Daoy (cell line): ENCODE measurements at places on chromosomes 16 and 17.

GRCh38 chr16:57104706-57105105 lies 12.3 kb downstream of the CPNE2 start:
- no peak for DNase-seq

- peak; percentile 73 for DNase-seq
These were observed 4.1 kb downstream of the CCL2 start for GRCh38 chr17:34259146-34259545.

DNA sequence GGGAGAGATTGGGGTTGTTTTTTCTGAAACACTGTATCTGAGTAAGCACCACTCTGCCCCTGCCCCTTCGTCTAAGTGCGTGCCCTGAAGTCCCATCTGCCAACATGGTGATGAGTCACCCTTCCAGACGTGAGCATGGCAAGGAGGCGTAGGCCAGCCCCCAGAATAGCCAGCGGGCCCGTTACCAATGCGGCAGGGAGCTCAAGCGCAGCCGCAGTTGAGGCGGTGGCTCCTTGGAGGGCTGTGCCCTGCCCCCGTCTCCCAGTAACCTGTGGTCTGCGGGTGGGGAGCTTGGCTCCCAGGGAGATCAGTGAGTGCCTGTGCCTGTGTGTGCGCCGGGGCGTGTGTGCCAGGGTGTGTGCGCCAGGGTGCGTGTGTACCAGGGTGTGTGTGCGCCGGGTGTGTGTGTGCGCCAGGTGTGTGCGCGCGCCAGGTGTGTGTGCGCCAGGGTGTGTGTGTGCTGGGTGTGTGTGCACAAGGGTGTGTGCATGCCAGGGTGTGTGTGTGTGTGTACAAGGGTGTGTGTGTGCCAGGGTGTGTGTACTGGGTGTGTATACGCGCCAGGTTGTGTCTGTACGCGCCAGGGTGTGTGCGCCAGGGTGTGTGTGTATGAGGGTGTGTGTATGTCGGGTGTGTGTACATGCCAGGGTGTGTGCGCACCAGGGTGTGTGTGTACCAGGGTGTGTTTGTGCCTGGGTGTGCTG lies 98.6 kb upstream of the CHMP6 start:
- DNase-seq = peak; percentile 98

GRCh38 chr17:11899537-11899942 lies 97.7 kb downstream of the ZNF18 start:
- DNase-seq = no peak

DNA sequence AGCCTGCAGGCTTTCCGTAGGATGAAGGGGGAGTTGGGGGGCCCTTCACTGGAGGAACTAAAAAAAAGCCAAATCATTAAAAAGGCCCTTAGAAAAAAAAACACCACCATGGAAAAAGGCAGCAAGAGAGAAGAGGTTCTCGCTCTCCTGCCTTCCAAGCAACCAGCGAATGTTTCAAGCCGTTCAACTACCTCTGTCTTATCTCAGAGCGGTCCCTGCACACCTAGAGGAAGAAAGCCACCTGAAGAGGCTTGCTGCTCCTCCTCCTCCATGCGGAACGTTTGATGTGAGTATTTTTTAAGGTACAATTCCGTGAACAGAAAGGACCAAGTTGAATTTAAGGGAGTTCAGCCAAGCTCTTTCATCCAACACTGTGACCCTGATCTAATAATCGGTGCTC lies 9.2 kb downstream of the NXN start:
- DNase-seq = no peak

GRCh38 chr17:80169784-80170500 lies at the start of gene CARD14:
Gene CARD14 (plus strand): TSS chr17:80170030. CDS start chr17:80181439, 11,409 bp downstream.
- no peak for DNase-seq

DNA sequence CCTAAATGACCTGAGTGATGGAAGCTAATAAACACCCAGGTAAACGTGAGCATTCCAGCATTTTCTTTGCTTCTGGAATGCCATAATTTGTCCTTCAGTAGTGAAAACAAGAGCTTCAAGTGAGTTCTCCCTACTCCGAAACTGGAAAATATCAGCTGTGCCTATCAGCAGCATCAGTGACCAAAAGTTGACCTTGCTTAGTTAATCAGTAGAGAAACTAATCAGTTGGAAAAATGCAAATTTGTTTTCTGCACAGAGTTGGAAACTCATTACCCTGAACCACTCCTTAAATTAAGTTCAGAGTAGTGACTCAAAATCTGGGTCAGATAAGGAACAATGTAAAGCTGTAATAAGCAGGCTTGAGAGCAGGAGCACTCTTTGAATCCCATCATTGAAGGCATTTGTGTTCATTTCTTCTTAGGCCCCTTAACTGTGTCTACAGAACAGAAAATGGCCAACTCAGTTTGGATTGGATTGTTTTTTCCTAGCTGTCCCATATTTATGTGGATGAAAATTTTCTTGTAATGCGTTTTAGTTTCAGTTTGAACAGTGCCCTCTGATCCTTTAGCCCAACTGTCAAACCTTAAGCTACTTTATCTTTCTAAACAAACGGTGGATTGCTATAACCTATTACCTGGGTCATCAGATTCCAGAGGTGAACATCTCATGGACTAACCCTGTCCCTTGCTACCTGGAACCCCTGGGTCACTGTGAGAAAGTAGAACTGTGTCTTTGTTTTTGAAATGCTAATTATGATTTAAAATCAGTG lies 290.4 kb downstream of the TOX3 start:
- DNase-seq = no peak

- DNase-seq = no peak
These were observed 4.8 kb downstream of the MT1A start for GRCh38 chr16:56643080-56643778.

- no peak for DNase-seq
These were observed 1.9 kb downstream of the NTN3 start for GRCh38 chr16:2472885-2473445.

DNA sequence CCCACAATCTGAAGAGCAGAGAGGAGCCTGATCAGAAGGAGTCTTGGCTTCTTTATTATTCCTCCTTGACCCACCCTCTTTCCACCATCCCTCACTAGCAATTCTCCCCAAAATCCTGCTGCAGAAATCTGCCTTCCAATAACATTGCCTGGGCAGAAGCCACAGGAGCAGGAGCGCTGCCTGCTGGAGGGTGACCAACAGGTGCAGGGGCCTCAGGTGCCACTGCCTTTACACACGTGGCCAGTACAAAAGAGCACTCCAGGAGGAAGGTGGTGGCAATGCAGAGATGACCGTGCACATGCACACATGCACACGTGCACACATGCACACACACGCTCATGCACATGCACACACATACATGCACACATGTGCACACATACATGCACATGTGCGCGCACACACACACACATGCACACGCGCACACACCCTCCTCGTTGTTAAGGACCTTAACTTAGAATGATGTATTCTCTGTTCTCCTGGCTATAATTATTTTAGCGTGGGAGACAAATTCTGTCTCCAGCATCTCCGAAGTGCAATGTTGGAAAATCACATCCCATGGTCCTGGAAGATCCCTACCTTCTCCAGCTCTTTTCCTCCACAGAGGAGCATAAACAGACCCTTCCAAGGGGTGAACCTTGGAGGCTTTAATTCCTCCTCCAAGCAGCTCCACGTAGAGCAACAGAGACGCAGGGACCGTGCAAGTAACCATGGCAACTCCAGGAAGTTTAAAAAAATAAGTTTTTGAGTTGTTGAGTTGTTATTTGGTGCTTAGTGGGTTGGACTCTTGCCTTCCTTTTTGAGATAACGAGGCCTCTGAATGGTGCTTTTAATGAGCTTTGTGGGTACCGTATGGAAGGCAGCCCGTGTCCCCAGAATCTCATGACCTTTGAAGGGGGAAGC lies 12.6 kb downstream of the RBFOX3 start:
- DNase-seq = no peak

DNA sequence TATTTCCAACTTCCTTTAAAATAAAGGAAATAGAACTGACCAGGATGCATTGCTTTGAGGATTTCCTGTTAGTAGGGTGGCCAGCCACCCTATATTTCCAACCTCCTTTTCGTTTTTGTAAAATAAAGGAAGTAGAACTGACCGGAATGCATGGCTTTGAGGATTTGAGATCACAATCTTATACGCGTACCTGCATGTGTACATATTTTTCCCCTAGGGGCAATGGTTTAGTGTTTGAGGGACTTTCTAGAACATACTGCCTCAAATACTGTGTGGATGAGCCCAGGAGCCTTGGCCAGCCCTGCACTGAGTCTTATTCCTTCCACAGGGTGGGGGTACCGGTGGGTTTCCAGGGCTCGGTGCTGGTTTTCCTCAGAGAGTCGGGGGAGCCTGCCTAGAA lies 25.6 kb downstream of the MAPK8IP3 start:
- no peak for DNase-seq

- peak; percentile 79 for DNase-seq
These were observed 33.7 kb downstream of the IST1 start for GRCh38 chr16:71929048-71929447.

DNA sequence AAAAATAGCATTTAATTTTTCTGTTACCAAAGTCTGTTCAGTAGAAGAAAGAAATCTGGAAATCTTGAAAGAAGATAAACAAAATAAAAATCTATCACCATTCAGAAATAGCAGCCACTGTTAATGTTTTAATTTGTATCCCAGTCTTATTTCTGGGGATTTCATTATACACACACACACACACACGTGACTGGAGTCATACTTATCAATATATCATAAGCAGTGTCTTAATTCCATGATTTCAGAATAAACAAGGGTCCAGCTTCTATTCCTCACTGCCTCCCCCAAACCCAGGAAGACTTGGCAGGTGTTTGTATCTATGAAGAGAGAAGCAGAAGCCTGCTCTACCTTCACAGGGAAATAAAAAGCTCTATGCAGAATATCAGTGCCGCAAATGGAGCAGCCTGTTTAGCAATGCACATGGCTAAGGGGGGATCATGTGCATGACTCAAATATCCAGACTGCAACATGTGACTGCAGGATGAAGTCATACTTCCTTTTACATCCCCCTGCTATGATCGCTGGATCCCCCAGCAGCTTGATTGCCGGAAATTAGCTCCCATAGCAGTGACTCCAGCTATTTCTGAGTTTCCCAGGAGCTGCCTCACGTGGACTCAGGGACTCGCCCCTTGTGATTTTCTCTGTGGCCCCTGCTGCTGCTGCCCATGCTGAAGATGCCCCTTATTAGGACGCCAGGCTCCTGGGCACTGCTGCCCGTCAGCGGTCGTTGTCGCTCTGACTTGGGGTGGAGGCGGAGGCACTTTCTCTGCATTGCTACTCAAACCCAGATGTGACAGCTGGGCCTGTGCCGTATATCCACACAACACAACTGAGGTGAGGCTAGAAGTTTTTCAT lies 341.0 kb downstream of the CPPED1 start:
- DNase-seq = peak; percentile 72

GRCh38 chr16:72182976-72183375 lies 11.0 kb upstream of the PMFBP1 start:
- no peak for DNase-seq

DNA sequence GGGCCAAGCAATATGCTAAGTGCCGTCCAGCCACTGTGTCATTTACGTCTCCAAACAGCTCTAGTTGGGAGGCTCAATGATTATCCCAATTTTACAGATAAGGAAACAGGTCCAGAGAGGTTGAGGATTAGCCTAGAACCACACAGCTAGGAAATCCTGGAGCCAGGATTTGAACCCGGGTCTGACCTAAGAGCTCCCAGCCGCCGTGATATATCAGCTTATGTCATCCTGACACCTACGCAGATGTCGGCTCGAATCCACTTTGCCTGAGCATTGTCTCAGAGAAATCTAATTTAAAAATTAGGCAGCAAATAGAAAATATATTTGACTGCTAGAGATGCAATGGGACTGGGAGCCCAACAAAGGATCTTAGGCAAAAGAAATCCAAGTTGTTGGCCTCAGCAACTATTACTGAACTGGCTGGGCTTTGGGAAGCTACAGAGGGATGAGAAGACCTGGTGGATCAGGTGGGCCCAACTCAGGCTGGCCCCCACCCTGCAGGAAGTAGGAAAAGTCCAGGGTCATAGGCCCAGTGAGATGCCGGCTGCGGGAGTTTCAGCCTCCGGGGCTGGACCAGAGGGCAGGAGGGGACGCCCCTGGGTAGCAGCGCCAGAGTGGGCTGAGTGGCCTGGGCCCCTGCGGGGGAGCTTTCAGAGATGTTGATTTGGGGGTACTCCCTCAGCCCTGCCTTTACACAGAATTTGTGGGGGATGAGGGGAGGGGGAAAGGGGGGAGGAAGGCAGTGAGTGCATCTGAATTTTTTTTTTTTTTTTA lies 35.1 kb upstream of the IL21R start:
- DNase-seq = no peak

DNA sequence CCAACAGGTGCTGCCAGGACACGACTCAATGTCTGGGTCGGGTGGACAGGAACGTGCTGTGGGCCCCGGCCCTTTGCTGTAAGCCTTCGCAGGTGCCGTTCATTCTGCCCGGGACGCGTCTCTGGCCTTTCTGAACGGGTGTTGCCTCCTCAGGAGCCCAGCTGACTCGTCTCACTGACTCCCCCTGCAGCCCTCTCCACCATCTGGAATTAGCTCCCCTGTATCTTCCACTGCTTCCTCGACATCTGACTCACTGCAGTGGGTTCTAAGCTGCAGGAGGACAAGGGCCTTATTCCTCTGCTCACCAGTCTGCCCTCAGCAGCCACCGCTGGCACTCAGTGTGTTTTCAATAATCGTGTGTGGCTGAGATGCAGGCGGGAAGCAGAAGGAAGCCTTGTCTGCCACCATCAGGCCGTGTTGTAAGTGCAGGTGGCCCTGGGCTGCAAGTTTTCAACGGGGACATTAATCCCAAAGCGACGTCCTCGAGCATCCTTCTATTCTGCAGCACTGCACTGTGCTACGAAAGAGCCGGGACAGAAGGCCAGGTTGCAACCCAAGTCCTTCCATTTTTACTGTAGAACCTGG lies 256.2 kb downstream of the FOXL1 start:
- peak; percentile 89 for DNase-seq

DNA sequence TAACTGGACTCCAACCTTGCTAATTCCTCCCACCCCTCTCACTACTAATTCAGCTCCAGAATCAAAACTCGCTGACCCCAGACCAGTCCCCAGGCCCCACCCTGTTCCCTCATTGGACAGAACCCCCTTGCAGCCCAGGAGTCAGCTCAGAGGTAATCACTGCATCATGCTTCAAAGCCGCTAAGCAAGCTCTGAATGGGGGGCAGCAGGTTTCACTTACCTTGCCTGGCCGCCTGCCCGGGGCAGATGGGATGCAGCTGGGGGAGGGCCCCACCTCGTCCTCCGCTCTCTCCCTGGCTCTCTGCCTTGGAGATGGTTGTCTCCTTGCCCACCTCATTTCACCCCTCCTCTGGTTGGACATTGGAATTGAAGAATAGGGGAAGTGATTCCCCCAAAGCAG lies 4.8 kb upstream of the NGFR start:
- DNase-seq = no peak

- DNase-seq = peak; percentile 20
These were observed 757 bp downstream of the ORMDL3 start for GRCh38 chr17:39926588-39927100.

GRCh38 chr17:12851901-12852435 lies 62.7 kb downstream of the ARHGAP44 start:
- no peak for DNase-seq

GRCh38 chr17:77042476-77043231 lies 98.1 kb upstream of the SEC14L1 start:
- no peak for DNase-seq
